ENCODE measurements at places on chromosomes 12 and 14.

DNA sequence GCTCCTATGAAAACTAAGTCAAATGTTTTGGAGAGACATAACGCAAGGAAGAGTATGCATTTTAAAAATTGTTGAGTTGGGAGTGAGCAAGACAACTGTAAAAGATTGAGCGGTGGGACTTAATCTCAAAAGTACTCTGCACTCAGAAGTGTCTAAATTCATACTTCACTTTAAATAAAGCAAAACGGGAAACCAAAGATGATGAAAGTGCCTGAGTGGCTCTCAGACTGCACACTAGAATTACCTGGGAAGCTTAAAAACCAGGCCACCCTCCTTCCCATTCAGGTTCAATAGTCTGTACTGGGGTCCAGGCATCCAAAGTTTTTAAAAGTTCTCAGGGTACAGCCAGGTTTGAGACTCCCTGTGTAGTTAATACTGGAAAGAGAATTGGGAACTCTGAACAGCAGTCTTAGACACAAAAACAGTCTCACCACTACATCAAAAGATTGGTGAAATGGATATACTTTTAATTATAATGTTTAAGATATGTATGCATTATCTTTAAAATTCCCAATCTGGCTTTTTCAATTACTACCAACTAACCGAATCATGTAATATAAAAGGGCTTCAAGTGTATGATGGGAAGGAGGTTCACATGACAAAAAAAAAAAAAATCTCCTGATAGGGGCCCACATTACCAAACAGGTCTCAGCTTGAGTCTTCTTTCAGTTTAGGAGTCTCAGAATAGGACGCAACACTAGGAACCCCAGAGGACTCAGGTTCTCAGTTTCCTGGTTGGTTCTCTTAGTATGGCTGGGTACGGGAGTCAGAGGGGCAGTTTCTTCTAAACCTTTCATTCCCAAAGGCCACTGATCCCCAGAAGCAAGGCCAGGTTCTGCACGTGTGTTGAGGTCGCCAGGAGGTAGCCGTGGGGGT, 1.0 kb downstream of the HOMEZ start:
- no peak for DNase-seq

- DNase-seq: no peak
Observed at GRCh38 chr12:101794574-101794973, 36.2 kb downstream of the GNPTAB start.

DNA sequence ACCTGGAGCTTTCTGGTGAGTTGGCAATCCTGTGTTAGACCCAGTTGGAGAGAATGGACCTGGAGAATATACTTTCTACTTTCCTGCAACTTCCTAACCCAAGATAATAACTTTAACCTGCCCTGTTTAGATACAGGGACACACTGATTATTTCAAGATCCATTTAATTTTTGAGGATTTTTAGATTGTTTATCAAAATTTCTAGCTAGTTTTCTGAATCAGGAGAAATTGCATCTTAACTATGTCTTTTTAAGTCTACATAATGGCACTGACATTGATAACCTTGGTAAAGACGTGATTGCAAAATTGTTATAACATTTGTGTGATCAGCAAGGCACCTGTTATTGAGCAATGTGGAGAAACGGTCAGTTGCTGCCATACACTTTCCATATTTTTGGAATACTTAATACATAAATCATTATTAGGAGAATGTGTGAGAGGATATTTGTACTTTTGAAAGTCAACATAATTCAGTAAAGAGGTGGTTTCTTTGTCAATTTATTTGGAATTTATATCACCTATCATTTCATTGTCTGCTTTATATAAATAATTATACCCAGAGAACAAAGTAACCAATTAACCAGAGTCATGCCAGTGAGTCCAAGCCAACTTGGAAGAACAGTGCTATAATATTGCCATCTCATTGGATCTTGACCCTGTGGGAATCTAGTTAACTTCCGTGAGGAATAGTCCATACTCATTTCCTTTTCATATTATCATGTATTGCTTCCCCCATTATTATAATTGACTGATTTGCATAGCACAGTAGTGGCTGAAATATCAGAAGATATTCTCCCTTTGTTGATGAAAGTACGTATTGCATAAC, 28.4 kb downstream of the NFYB start:
- no peak for DNase-seq

DNA sequence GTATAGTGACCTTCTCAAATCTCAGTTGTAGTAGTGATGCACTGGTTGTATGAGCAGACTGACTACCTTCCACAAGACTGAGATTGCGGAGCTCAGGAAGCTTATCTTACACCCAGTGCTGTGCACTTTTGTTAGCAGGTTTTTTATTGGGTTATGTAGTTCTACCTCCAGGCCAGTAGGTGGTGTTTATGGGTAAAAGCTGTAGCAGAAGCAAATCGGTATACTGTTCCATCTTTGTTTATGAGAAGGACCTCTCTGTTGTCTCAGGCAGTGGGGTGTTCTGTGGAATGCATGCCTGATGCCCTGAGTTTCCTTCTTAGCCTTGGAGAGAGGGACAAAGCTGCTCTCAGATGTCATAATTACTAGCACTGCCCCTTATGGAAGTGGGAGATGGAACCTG, 217.8 kb downstream of the LRFN5 start:
- DNase-seq: no peak

GRCh38 chr14:30610787-30611343, 11.3 kb upstream of the SCFD1 start:
- no peak for DNase-seq

DNA sequence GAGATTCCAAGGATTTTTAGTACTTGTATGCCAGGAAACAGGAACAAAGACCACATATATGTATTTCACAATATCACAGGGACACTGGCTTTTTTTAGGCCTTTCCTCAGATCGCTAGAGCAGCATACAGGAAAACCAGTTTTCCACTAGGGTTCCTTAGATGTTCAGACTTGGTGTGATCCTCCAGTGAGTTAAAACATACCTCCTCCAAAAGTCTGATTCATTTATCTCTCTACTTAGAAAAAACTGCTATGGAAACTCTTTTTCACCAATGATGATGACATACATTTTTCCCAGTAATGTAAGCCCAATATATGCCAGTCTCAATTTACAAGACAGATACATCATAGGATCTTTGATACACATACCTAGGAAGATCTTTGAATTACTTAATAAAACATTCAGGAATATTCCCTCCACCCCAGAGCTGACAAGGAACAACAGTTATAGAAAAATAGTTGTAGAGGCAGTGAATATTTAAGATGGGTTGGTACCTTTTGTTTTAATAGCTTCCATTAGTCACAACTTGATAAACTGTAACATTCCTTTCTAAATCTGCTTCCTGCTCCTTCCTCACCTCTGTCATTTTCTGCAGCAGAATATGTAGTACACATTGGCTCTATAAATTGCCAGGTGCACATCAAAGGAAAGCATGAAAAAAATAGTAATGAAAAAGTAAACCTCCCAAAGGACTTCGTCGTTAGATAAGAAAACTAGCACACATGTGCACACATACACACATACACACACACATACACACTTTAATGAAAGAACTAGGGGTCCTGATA, 27.5 kb downstream of the BCAT1 start:
- no peak for DNase-seq

GRCh38 chr12:98355322-98355721, 160.1 kb upstream of the TMPO start:
- no peak for DNase-seq

DNA sequence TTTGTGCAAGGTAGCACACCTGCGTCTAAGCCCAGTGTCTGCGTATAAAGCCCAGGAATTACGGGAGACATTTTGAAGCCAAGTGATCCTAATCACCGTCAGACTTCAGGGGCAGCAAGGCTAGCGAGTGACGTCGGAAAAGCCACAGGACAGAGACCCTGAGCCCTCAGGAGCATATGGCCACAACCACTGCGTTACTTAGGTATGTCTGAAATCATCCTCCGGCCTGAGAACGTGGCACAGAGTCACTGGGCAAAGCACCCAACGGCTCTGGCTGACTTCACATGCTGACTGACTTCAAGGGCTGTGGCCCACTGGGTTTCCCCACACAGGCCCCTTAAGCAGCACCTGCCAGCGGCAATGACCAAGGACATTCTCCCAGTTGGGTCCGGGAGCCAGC, 71.5 kb downstream of the RIMBP2 start:
- DNase-seq: no peak

GRCh38 chr14:52694761-52695480, 437 bp downstream of the ERO1A start:
- DNase-seq: no peak

GRCh38 chr14:25150934-25151790, 101.2 kb upstream of the STXBP6 start:
- DNase-seq: no peak

DNA sequence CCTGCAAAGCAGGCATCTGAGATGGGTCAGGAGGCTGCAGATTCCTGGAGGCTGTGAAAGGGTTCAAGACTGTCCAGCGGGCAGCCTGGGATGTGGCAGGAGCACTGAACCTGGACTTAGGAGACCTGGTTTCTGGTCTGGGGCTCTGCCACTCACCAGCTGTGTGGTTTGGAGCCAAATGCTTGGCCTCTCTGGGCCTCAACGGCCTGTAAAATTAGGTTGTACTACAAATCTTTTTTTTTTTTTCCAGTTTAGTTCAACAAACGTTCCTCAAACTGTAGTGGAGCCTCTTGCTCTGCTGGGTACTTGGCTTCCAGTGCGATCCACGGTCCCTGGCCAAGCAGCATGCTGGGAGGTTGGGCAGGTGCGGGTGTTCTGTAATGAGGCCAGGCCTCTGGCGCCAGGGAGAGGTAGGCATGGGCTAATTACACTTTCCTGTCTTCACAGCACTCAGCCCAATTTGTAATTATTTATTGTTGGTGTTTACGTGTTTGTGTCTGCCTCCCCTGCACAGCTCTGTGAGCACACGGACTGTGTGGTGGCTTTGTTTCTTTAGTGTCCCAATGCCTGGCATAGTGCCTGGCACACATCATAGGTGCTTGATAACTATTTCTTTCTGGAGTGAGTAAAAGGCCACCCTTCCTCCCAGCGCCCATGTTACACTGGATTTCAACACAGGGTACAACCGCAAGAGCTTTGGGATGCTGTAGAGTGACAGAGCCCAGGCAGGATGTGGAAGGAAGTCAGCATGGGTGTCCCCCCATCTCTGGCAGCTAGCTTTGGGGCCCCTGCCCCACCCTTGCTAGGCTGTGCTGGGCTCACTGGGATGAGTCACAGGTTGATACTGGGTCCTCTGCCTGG, 5.8 kb upstream of the KRT80 start:
- peak; percentile 74 for DNase-seq

Measured in tibial artery (tissue), 4 donors.